ENCODE measurements at places on chromosomes 4 and X.

GRCh38 chr4:130077275-130077674, 981.3 kb downstream of the C4orf33 start:
- no peak overlapping the region for H3K27ac ChIP-seq
- H3K4me1 ChIP-seq = no peaks in the 10 kb centered on the region
- no peaks in the 10 kb centered on the region for H3K36me3 ChIP-seq
- H3K4me3 ChIP-seq = no peak overlapping the region
- DNase-seq = no peak

- no peak overlapping the region for H3K27ac ChIP-seq
- DNase-seq = no peak
- H3K36me3 ChIP-seq = no peaks in the 10 kb centered on the region
- no peaks in the 10 kb centered on the region for H3K4me1 ChIP-seq
- H3K4me3 ChIP-seq = no peak overlapping the region
Observed at GRCh38 chr4:177147668-177148067, 162.0 kb upstream of the NEIL3 start.

- DNase-seq = no peak
- no peaks in the 10 kb centered on the region for H3K36me3 ChIP-seq
- no peak overlapping the region for H3K4me3 ChIP-seq
Observed at GRCh38 chrX:119826399-119826959, 26.3 kb downstream of the UPF3B start.

DNA sequence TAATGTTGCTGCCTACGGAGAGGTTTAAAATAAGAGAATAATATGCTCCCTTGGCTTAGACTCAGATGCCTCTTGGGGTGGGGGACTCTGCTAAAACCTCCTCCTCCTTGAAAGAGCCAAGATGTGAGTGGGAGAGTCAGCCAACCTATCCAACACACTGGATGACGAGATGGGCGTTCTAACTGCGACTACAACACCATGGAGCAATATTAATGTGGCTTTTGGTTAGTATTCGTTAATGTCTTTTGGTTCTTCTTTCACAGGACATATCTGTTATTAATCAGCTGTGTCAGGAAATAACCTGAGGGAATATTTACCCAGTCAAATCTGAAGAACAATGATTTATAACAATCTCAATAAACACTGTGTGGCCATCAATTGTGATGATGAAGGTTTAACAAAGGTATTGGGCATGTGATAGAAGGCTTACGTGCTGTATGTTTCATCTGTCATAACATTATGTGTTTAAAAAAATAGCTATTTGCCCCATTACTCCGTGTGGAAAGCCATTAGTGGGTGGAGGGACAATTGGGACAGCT, 143.5 kb upstream of the FTHL17 start:
- H3K27me3 ChIP-seq = no peaks in the 10 kb centered on the region
- no peak for DNase-seq

DNA sequence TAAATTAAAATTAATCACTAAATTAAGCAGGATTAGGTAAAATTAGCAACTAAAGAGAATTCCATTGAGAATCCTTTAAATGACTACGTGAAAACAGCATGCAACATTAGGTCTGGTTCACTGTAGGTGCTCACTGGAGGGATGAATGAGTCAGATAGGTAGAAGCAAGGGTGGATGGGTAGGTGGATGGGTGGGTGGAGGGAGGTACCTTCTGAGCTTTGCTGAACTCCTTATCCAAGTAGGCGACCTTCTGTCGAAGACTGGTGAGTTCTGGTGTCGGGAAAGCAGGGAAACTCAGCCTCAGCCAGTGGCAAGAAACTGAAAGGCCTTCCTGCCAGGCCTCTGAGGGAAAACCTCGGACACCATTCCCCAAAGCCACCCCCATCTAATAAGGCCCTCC, 3.0 kb downstream of the GRIPAP1 start:
- no peak overlapping the region for H3K4me3 ChIP-seq
- no peak overlapping the region for H3K27ac ChIP-seq
- H3K4me1 ChIP-seq = peaks cover 2% of the 10 kb centered on the region

DNA sequence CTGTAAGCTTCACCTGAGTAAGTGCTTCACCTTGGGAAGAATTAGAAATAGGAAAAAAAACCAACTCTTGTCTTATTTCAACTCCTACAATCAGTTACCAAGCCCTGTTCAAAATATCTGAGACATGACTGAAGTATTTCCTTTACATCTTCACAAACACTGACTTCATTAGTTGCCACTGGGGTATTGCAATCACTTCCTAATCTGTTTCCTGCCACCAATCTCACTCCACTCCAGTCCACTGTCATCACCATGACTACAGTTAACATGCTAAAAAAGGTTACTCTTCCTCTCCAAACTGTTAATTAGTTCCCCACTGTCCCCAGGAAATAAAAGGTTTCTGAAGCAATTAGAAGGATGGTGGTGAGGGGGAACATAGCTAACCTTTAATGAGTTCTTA, 3.3 kb upstream of the SUPT20HL1 start:
- no peak overlapping the region for H3K27ac ChIP-seq
- no peak for DNase-seq
- H3K4me3 ChIP-seq = no peak overlapping the region

DNA sequence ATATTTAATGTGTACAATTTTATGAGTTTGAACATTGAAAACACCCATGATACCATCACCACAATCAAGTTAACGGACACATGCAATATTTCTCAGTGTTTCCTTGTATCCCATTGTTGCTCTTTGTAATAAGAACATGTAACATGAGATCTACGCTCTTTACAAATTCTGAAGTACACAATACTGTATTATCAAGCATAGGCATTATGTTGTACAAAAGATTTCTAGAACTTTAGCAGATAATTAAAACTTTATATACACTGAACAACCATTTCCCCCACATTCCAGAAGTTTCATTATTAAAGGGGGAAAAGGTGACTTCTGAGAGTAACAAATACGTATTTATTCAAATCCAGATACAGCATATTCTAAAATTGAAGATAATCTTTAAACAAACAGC, 114.5 kb downstream of the SLC10A7 start:
- H3K4me3 ChIP-seq = no peak overlapping the region
- DNase-seq = no peak
- H3K27ac ChIP-seq = no peak overlapping the region
- H3K27me3 ChIP-seq = no peaks in the 10 kb centered on the region

DNA sequence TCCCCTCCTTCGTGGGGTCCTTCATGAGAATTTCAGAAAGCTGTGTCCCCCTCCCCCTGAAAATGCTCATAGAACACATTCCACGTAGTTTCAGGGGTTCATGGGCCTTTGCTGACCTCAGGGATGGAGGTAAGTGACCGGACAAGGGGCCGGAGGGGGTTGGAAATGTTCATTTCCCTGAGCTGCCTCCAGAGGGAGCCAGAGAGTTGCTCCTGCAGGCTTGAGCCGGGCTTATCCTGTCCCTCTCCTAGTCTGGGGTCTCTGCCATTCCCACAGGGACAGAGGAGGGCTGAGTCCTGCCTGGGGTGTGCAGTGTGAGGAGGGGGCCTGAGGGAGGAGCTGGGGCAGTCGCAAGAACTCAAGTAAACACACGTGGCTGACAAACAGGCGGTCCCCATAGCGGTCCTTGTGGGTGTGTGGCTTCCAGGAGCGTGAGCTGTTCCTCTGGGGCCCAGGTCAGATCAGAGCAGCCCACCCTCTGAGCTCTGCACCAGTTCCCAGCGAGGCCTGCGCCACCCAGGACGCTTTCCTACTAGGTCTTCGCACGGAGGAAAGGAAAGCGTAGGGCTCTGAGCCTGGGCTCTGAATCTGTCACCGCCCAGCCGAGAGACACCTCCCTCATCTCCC, 62.5 kb downstream of the WFS1 start:
- DNase-seq = no peak
- H3K4me3 ChIP-seq = no peak overlapping the region
- H3K27ac ChIP-seq = no peak overlapping the region
- H3K36me3 ChIP-seq = no peaks in the 10 kb centered on the region
- no peaks in the 10 kb centered on the region for H3K27me3 ChIP-seq
